ENCODE measurements at places on chromosomes 5 and 9.
A peak's percentile ranks its signal among the peaks of the same experiment; 100 is the strongest.

- DNase-seq = no peak
Observed at GRCh38 chr5:122492675-122493074, 180.6 kb downstream of the SNCAIP start.

DNA sequence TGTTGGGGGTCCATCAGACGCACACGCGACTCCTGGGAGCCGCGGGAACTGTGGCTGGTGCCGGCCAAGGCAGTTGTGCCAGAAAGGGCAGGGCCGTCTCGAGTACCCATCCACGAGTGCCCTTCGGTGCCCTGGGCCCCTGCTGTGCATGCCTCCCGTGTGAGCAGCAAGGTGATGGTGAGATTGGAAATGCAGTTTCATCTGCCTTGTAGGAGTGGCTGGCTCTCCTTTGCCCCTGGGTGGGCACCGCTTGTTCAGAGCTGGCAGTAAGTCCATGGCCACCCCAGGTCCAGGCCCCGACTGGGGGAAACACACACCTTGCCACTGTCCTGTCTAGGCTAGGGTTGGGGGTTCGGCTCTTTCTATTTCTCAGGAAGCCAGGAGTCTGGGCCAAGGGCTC, 5.7 kb downstream of the NKD2 start:
- no peak for DNase-seq

DNA sequence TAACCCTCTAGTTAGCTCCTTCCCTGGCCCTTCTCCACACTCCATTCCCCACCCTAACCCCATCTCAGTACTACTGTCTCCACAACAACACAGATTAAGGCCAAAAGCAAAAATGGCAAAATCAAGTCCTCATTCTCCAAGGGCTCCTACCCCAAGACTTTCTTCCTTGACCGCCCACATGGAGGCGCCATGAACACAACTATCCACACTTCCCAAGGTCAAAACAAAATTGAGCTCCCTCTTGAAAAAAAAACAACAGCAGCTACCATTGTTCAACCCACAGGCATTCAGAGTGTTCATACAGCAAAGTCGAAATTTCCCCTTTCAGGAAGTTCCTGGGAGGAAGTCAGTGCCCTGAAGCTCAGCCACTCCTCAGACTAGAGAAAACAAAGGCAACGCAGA, 54.4 kb downstream of the GNAQ start:
- no peak for DNase-seq

DNA sequence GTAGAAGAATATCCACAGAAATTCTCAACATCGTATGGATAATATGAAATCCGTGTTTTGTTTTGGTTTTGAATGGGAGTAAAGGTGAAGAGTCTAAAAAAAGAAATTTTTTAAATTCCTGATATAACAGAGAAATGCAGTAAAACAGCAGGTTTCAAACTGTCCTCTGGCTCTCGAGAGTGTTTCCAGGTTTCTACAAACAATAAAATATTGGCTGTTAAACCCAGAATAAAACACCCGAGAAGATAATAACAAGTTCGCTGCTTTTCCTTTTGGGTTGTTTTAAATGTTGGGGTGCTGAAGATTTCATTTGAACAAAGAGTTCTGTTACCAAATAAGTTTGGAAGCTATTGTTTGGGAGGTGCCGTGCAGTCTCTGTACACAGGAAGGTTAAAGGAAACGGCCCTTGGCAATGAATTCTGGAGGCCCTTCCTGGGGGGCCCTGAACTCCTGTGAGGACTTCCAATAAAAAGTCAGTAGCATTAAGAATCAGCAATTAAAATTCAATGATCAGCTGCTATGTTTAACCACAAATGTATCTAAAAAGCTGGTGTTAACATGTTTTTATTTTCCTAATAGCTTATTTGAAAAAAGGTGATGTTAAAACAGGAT, 215.8 kb downstream of the TSSK1B start:
- no peak for DNase-seq

DNA sequence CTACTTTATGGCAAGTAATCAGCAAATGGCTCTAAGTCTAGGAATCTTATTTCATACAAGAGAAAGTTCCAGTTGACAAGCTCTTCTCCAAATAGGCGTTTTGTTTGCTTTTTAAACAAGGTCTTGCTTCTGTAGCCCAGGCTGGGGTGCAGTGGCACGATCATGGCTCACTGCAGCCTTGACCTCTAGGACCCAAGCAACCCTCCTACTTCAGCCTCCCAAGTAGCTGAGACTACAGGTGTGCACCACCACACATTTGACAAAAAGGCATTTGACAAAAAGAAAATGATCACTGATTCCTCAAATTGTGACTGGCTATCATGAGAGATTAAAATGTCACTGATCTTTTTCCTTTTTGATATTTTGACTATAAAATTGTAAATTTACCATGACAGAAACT, 31.8 kb downstream of the NR6A1 start:
- no peak for DNase-seq

GRCh38 chr5:78162253-78162862, 132.1 kb downstream of the AP3B1 start:
- DNase-seq = no peak

- DNase-seq = no peak
Observed at GRCh38 chr5:20522905-20523482, 535.0 kb upstream of the CDH18 start.

DNA sequence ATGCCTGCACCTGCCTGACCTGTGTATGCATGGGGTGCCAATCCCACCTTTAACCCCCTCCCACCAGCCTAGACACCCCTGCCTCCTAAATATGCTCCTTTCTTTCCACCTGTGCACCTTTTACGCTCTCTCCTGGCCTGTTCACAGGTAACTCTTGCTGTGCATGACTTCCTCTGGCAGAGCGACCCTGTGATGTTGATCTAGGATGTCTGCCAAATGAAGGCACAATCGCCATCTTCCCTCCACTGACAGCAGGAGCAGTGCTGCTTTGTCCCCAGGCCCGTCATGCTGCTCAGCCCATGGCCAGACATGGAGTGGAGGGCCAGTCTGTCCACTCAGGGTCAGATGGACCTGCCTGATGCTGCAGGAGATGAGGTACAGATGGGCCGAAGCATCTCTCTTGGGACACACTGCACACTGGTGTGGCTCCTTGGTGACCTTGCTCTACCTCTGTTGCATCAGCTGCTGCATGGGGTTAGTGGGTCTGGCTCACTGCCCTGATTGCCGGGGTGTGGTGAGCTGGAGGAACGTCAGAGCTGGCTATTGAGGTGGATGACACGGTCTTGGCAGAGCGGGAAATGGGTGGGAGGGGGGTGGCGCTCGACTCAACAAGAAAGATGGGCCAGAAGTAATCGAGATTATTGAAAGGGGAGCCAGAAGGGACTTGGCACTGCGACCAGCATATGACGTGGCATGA, 101.7 kb upstream of the PITX1 start:
- no peak for DNase-seq

DNA sequence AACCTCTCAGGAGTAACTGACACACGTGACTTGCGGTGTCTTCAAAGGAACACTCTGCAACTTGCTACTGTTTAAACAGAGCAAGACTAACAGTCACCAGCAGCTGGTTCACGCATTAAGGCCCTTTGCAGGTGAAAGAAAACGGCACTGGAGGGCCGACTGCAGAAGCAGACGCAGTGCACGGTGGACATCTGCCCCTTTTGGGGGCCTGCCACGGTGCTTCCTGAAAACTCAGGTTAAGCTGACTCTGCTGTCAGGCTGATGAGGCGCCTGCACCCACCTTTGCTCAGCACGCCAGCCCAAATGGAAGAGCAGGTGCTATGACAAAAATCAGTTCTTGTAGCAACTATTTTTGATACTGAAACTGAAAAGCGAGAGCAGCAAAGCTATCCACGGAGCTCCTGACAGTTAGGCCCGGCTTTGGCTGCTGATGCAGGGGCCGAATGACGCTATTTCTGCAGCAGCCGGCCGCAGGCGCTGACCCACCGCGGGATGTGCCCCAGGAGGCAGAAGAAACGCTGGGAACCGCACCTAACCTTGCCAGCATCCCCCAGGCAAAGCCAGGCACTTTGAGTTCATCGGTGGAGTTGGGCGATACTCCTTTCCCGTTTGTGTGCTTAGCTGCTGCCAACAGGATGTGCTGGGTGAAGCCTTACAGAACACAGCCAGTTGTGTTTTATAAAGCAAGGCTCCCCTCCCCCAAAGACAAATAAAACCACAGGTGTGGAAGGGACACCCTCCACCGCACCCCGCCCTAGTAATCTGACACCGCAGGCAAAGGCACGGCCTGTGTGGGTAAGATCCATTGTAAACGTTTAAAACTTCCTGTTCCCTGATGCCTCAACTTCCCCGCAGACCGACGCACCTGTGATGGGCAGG, 21.1 kb upstream of the TERT start:
- peak; percentile 78 for DNase-seq

GRCh38 chr9:136740971-136741882, 1.5 kb downstream of the LCN10 start:
- DNase-seq = no peak

GRCh38 chr5:33423018-33423630, 17.6 kb upstream of the TARS1 start:
- DNase-seq = no peak

- no peak for DNase-seq
Observed at GRCh38 chr9:33676746-33677505, 118.4 kb upstream of the PRSS3 start.

DNA sequence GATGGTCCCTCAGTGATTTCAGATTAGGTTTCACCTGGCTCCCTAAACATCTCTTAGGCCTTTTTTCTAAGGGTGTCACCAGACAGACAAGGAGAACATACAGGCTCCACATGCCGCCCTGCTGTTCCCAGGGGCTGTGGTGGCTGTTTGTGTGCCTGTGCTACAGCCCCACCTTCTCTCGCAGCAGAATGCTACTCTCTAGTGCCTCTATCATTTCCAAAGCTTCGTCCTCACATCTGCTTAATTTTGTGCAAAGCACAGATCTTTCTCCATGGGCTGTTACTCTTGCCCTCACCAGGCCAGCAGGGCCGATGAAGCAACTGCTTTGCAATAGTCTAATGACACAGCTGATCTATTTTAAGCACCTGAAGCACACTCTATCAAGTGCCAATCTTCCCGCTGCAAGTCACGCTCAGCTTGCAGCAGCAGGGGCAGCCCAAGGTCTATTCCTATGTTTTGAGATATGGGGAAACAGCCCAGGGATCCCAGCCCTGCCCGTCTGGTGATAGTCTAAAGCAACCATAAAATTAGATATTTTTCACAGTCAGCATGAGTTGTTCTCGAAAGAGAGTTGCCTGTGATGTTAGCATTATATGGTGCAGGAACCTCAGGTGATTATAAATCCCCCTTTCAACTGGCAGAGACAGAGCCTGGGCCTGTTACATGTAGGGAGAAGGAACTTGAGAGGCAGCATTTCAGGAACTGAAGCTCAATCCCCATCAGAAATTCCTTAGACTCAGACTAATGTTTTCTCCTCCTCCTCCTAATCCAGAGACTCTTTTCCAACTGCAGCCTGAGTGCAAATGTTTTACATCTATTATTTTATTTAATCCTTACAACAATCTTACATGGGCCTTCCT, 12.7 kb downstream of the ABLIM3 start:
- peak; percentile 81 for DNase-seq

DNA sequence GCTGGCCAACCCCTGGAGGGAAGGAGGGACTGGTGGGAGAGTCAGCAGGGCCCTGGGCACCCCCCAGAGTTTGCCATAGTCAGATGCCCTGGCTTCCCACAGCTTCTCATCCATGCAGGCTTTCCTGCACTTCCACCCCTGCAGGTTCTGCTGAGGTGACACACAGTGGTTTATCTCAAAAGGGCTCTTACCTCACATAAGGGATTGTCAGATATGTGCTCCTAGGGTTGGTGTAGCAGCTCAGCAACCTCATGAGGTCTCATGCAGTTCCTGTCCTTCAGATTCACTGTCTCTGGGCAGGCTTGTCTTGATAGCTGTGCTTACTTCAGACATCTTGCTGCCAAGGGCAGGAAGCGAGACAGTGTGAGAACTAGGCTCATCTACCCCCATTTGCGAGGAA, 143.4 kb downstream of the KDM4C start:
- DNase-seq = no peak

DNA sequence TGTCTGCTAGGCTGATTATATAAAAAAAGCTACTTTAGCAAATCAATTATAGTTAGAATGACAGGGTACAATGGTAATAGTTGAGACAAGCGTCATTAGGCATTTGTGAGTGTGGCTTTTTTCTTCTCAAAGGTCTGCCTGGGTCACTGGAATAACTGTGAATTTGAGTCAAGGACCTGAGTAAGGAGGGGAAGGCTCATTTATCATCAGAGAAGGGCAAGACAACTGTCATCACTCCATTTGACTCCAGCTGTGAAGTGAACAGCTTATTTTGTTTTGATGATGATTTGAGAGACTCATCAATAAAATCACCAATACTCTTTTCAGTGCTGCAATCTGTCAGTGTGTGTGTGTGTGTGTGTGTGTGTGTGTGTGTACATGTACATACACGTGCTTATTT, 118.6 kb downstream of the MAT2B start:
- DNase-seq = no peak

GRCh38 chr9:114266969-114267368, 55.9 kb upstream of the ORM1 start:
- DNase-seq = no peak

DNA sequence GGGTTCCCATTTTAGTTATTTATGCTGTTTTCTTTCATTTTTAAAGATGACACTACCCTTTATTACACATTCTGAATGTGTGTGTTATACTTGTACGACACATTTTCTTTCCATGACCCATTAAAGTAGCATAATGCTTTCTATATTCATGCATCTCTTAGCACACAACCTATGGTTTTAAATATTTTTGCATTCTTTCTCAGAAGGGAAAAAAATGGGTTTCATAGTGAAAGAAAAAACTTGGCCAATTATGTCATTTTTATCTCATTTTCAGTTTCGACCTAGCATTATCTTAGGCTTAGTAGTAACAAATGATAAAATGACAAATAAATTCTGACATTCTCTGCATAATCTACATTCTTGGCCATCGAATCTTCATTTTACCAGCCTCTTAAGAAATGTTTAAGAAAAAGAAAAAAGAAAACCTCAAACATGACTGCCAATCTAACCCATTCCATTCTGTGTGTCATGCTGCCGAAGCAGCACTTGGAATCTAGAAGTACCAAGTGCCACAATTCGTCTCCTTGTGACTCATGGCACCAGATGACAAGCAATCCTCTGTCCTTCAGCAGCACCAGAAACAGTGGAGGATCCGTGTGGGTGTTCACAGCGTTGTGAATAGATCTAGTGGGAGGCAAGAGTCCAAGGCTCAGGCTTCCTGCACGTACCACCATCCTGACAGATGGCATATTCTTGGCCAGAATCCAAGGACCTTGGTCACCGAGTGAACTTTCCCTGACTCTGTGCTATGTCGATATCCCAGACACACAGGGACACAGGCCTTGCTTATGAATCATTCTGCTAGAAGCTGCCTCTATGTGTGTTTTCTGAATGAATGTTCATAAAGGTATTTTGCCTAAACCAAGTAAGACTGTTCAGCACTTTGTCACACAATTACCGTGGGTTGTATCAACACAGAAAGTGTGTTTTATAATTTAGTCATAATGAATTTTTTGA, 502.7 kb downstream of the NR2F1-AS1 start:
- DNase-seq = no peak
